ENCODE measurements at places on chromosomes 2 and 18.

- no peak for DNase-seq
Observed at GRCh38 chr2:72024451-72025175, 123.0 kb downstream of the CYP26B1 start.

- no peak for DNase-seq
Observed at GRCh38 chr2:209495855-209496585, 72.2 kb downstream of the MAP2 start.

- peak; percentile 82 for DNase-seq
Observed at GRCh38 chr2:131682122-131682944, 154.6 kb downstream of the CCDC74A start.

DNA sequence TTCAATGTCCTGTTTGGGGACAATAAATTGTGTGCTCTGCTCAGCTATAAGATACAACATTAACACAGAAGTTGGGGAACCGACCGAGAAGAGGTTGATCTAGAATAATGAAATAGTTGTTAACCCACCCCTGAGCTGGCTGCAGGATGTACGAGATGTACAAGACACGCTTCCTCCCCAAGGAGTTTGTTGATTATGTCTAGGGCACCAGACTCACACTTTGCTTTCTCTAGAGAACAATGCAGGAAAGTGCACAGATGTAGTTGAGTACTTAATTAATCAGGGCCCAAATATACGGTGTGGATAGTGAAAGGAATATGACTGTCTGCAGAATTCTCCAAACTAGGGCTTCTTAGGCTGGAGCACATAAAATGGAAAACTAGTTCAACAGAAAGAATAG is 415.2 kb upstream of the TNP1 start:
- DNase-seq = no peak

- DNase-seq = no peak
Observed at GRCh38 chr18:3481696-3482210, 31.8 kb downstream of the TGIF1 start.

- DNase-seq = no peak
Observed at GRCh38 chr2:2662037-2662846, 331.2 kb upstream of the MYT1L start.

- DNase-seq = no peak
Observed at GRCh38 chr2:4908461-4908860, 783.7 kb upstream of the SOX11 start.

DNA sequence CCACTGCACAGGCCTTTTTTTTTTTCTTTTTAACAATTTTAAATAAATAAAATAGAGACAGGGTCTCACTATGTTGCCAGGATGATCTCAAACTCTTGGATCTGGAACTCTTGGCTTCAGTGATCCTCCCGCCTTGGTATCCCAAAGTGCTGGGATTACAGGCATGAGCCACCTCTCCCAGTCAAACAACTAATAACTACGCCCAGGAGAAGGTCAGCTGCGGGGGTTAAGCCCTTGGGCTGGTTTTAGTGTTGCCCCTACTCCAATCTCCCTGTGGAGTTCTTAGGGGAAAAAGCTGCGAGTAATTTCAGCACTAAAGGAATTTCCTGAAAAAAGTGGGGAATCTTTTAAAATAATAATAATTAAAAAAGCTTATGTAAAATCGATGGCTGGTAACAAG is 96.4 kb upstream of the XPO1 start:
- DNase-seq = no peak

GRCh38 chr2:214410918-214411554 is at the start of gene VWC2L:
Gene VWC2L, plus strand, starts transcription at chr2:214411054. Its CDS starts 3,140 bp downstream, at chr2:214414194.
- peak; percentile 77 for DNase-seq

GRCh38 chr2:8536686-8537561 is 144.9 kb upstream of the ID2 start:
- no peak for DNase-seq

Measured in occipital lobe (tissue), 3 donors.